ENCODE measurements at places on chromosomes 11 and 22.

- no peak for DNase-seq
Measured at GRCh38 chr11:61890529-61891330, 615 bp downstream of the FADS3 start.

DNA sequence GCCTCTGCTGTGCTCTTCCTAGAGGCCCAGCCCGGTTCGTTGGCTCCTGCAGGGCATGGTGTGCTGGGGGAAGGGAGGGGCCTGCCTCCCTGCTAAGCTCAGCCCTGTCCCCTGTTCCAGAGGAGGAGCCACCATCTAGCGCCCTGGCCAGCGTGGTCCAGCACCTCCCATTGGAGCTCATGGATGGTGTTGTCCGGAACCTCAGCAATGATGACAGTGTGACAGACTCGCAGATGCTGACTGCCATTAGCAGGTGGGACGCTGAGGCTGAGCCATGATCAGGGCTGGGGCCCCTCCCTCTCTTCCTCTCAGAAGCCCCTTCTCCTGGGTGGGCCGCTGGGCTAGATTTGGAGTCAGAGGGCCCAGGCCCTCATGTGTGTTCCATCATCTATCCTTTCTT, 9.1 kb downstream of the USP35 start:
- DNase-seq = no peak

- no peak for DNase-seq
Measured at GRCh38 chr11:29959488-29959887, 57.3 kb downstream of the KCNA4 start.

DNA sequence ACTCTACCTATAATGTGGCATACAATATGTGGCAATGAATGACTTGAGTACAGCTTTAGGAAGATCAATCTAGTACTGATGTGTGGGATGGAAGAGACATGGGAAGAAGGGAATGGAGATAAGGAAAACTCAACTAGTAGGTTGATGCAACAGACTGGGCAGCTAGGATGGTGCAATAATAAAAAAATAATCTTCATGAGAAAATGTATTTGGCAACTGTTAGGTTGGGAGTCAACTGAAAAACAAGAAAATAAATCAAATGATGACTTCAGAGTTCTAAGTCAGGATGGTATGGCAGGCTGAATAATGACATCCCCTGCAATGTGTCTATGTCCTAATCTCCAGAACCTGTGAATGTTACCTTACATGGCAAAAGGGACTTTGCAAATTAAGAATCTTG, 236.8 kb upstream of the PITPNB start:
- no peak for DNase-seq

GRCh38 chr22:37481347-37481907, 4.8 kb downstream of the MFNG start:
- no peak for DNase-seq

- DNase-seq = no peak
Measured at GRCh38 chr11:44973632-44974401, 23.1 kb upstream of the TP53I11 start.

GRCh38 chr11:12998336-12998735, 10.8 kb upstream of the RASSF10 start:
- DNase-seq = no peak

- no peak for DNase-seq
Measured at GRCh38 chr22:47119181-47119580, 356.7 kb downstream of the TBC1D22A start.

DNA sequence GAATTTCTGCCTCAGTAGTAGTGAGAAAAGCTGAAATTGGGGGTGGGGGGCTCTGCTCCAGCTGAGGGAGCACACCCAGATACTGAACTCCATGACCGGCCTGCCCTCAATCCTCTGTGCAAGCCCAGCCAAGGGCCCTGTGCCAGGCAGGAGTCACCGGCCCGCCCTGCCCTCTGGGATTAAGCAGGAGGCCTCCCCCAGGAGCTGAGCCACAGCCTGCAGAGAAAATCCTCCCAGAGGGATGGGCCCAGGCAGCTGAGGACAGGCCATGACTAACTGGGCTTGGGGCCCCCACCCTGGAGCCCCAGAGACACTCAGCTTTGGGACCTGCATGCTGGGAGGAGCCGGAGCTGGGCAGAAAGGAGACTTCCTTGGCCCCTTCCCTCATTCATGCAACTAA, 48.8 kb downstream of the MN1 start:
- DNase-seq = no peak

DNA sequence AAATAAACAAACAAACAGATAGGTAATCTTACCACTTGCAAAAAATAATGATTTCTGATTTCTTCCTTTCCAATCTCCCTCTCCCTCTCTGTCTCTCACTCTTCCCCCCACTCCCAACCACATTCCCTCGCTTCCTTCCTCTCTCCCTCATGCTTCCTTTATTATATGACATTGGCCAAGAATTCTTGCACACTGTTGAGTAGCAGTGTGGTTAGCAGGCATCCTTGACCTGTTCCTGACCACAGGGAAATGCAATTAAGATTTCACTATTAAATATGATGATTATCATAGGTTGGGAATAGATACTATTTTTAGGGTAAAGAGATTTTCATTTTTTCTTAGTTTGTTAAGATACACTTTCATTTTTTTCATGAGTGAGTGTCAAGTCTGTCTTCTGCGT, 14.7 kb upstream of the PLAAT4 start:
- no peak for DNase-seq

GRCh38 chr11:45238724-45239123, 47.4 kb downstream of the SYT13 start:
- DNase-seq = no peak

- DNase-seq = no peak
Measured at GRCh38 chr11:23604966-23605365, 744.7 kb upstream of the CCDC179 start.

- peak; percentile 6 for DNase-seq
Measured at GRCh38 chr11:103537904-103538502, 428.8 kb downstream of the DYNC2H1 start.

GRCh38 chr11:116207019-116207418, 565.8 kb downstream of the BUD13 start:
- no peak for DNase-seq

DNA sequence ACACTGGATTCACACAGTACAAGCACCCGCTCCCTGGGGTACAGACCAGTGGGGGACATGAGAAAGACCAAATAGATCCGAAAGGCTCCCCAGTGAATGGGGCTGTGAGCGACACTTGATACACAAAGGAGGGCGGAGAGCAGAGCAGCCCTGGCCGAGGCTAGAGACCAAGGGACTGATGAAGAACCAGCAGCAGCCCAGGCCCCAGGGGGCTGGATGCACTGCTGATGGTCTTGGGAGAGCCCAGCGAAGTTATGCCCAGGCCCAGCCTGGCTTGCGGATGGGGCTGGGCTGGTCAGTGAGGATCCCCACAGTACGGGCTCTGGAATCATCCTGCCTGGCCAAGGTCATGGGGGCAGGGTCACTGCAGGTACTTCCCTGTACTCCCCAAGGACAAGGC, 23.2 kb downstream of the ARHGAP1 start:
- DNase-seq = no peak

DNA sequence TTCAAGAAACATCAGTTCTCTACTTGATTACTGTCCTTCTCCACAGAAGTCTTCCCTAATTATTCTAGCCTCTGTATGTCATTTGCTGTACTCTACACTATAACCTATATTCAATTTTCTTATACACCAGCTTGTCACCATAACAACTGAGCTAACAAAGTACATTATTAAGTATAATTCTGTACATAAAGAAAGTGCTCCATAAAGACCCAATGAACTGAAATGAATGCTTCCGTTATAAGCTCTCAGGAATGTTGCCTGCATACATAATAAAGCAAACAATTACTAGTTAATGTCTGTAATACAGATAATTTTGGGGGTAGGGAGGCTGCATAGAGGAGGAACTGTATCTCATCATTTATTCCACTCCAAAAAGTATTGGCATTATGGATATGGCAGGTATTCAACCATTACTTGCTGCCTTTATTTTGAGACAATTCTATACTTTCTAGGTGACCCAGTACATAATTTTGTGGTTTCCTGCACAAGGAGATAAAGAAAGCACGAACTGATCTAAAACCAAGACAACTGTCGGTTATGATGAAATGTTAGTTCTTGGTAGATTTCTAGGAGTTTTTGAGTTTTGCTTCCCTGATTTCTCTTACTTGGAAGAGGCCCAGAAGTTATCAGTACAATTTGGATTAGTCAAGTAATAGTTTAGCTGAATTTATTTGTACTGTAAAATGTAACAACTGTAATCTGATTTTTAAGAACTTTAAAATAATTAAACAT, 202.5 kb downstream of the SBF2 start:
- no peak for DNase-seq

GRCh38 chr11:121930004-121930965, 185.7 kb downstream of the BLID start:
- DNase-seq = peak; percentile 16

- no peak for DNase-seq
Measured at GRCh38 chr11:35321111-35321510, 98.2 kb downstream of the SLC1A2 start.

- no peak for DNase-seq
Measured at GRCh38 chr11:120898568-120898967, 125.3 kb upstream of the TBCEL start.

DNA sequence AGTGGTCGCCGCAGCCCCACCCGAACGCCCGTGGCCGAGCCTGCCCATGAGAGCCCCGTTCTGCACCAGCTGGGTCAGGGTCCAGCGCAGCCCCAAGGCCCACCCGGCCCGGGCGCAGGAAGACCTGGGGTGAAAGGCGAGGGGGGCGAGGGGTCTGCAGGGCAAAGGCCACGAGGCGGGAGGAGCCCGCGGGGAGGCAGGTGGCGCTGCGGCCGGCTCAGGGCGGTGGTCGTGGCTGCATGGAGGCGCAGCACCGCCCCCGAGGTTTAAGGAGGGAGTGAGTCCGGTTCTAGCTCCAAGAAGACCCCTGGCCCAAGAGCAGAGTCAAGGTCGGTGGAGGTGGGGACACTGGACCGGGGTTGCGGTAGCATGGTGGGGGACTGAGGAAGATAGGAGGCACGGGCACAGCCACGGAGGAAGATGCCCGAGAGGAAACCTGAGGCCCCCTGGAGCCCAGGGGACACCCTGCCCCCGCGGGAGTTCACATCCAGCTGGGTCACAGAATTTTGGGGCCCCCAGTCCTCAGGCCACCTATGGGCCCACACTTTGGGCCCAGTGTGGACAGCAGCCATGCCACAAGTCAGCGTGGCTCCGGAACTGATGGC, 514 bp upstream of the HDAC10 start:
- DNase-seq = no peak

GRCh38 chr22:46557736-46558480, 20.5 kb upstream of the CELSR1 start:
- no peak for DNase-seq

GRCh38 chr11:2699185-2699530, 636 bp downstream of the KCNQ1OT1 start:
- DNase-seq = no peak

DNA sequence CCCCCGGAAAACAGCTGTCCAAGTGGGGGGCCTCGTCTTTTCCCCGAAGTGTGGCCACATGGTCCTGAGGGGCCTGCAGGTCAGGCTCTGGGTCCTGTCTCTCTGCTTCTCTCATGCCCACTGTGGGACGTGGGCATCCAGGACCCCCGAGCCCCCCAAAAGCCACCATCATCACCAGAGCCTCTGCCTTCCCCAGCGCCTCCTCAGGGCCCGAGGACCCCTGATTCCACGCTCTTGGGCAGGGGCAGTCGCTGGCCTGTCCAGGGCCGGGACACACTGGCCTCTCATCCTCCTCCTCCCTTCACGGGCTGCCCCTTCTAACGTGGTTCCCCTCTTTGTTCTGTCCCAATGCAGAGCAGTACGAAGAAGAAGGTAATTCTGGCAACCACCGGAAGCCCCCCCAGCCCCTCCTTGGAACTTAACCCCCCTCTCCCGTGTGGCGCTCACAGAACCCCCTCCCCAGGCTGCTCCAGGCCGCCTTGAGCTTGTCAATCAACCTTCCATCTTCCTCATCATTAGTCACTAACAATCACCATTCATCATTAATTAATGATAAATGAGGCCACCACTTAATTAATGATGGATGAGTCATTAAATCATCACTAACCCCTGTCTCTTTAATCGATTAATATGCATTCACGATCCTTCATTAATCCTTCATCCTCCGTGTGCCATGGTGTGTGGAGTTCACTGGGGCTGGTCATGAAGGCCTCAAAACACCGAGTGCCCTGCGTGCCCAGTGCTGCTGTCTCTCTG, 3.9 kb downstream of the TNNT3 start:
- peak; percentile 10 for DNase-seq

- no peak for DNase-seq
Measured at GRCh38 chr11:11073996-11074395, 216.1 kb upstream of the ZBED5 start.

DNA sequence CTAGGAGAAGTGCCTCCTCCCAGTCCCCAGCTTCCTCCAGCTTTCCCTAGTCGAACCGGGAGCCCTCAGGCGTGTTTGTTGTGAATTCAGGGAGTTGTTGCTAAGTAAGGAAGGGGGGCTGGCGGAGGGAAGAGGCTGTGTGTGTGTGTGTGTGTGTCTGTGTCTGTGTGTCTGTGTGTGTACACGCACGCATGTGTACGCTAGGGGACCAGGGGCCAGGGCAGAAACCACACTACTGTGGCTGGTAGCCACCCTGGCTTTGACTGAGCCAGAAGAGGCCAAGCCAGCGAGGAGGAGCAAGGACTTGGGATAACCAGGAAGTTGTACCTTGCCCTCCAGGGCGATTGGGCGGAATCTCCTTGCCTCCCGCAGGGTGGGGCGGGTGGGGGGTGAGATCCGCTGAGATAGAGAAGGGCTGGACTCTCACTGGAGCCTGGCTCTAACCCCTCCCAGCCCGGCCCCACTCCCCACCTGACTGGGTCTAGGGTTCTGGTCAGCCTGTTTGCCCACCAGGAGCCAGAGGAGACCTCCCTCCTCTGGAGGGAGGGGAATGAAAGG, 7.5 kb downstream of the BCL9L start:
- DNase-seq = no peak

DNA sequence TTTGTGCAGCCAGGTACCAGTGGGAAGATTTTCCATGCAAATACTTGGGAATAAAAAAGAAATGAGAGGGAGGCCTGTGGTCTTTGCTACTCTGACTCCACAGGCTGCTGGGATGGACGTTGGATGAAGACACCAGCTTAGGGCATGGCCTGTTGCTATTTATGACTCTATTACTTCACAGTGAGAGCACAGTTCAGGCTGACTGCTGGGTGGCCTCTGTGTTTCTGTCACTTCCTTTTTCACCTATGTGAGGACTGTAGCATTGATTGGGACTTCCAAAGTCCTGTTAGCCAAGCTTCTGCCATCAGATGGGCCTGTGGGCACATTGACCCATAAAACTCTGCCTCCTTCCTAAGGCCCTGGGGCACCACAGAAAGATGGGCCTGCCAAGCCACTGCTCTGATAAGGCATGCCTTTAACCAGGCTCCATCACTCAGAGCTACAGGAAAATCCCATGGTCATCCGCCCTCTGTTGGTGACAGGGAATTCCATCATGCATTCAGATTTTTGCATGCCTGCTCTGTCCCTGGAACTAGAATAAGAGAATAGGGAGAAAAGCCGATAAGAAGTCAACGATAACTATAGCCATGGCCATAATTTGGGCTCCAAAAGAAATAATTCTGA, 64.6 kb downstream of the KCNJ1 start:
- no peak for DNase-seq

DNA sequence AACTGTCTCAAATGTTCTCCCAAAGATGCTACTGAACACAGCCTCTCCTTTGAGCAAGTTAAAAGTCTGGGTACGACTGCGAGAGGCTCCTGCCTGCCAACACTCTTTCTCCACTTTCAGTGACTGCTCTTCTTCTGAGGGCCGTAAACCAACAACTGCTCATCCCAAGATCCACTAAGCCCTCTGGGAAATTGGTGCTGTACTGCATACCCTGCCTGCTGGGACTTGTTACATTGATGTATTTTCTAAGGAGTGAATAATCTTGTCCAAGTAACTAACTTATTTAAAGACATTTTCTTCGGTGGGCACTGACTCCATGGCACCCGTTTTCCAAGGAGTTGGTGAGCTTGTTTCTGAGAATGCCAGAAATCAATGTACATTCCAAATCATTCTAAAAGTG, 87.2 kb downstream of the ZNF280B start:
- no peak for DNase-seq
